Globus pallidus (tissue), 1 donor: ENCODE measurements at places on chromosomes 13 and 19.

GRCh38 chr19:51808333-51808986 lies 13.5 kb downstream of the FPR3 start:
- DNase-seq, result no peak

- DNase-seq, result peak; percentile 22
Observed at GRCh38 chr13:69857183-69857821, 250.3 kb upstream of the ATXN8OS start.

DNA sequence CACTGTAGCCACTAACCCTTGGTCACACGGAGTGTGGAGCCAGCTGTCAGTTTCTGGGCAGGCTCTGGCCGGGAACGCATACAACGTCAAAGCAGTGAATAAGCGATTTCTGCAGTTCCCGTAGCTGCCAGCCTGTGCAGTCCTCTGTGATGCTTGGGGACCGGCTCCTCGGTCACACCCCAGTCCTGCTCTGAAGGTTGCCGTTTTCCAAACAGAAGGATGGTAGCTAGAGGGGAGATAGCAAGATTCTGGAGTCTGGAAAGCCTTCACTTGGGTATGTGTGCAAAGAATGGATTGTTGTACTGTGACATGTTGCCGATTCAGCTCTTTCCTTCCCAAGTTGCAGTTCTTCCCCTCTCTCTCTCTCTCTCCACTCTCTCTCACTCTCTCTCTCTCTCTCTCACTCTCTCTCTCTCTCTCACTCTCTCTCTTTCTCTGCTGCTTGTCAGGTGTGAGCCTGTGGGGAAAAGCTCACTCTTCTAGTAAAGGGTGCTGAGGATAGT lies 38.7 kb upstream of the C1QTNF9 start:
- DNase-seq, result peak; percentile 88

DNA sequence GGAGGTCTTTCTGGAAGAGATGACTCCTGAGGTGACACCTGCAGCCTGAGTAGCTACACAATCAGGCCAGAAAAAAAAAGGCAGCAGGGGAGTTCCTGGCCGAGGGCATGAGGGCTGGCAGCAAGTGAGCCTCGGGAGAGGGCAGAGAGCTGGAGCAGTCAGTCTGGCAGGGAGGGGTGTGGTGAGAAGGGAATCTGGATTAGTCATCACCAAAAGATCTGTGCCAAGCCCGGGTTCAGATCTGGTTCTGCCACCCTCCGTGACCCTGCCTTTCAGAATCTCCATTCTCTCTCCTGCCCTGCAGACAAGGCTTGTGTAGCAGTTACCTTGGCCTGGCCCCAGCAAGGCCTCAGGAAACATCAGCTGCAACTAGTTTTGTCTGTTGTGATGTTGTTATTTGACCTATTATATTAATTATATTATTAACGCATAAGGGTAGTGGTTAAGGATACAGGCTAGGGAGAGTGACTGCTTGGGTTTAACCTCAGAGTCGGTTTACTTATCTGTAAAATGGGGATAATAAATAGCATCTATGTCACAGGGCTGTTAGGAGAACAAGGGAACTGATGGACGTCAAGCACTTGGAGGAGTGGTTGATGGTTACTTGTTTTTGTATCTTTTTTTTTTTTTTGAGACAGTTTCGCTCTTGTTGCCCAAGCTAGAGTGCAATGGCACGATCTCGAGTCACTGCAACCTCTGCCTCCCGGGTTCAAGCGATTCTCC lies 2.7 kb upstream of the CAPNS1 start:
- no peak for DNase-seq

GRCh38 chr19:16252459-16253205 lies 54.9 kb downstream of the AP1M1 start:
- peak; percentile 43 for DNase-seq
